ENCODE measurements at places on chromosomes 3 and 15.
A peak's percentile ranks its signal among the peaks of the same experiment; 100 is the strongest.

DNA sequence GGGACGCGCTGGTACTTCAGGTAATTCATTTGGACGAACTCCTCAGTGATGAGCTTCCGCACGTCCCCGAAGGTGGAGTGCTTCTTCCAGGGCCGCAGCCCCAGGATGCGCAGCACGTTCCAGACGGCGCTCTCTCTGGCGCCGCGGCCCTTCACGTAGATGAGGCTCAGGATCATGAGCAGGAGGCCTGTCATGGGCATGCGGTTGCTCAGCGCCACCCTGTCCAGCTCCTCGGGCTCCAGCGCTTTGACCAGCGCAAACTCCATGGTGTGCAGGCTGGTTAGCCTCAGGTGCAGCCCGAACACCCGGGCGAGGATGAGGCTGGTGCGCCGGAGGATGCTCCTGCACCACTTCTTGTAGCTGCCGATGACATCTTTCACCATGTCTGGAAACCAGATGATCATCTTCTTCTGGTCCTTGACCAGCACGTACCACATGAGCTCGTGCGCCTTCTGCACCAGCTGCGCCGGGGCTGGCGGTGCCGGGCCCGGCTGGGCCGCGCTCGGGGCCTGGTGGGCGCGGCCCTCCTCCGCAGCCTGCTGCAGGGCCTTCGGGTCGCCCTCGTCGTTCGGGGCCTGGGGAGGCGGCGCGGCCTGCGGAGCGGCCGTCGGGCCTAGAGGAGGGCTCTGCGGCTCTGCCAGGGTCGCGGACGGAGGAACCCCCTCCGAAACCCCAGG is 501 bp downstream of the NDN start:
- DNase-seq: peak; percentile 3

DNA sequence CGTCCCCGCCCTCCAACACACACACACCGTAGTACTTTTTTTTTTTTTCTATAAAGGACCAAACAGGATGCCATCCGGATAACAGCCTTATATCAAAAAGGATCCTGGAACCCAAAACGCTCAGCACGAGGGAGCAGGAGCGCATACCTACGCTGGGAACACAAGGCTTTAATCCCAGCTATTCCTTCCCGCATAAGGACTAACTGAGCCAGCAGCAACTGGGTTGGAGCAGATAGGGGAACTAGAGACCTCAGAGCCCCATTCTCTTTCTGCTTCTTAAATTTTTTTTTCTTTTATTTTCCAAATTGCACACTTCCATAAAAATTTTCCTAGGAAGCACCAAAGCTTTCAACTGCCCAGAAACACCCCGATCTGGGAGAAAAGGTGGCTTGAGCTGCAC is 1.3 kb downstream of the TRANK1 start:
- DNase-seq: no peak

DNA sequence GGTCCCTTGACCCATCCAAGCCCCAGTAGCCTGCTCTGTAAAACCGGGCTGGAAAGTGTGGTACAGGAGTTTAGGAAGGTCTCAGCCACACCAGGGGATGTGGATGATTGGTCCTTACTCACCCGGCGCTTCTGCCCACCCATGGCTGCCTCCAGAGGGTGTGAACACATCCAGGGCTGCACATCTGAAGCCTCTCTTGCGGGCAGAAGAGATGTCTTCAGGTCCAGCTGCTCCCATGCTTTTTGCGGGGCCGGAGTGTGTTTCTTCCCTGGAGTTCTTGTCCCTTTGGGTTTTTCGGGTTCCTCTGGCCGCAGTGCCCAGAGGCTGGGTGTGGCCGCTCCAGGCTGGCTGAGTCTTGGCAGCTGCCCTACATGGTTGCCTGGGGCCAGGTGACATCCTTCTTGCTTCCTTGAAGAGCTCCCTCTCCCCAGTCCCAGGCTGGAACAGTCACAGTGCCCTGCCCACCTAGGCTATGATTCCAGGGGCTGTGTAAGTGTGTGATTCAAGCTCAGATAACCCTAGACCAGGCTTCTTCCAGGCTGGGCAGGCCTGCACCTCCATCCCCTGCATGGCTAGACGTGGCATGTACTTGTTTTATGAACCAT is 33.9 kb downstream of the HDAC11 start:
- no peak for DNase-seq

GRCh38 chr3:8937064-8938020 is 25.9 kb downstream of the RAD18 start:
- peak; percentile 88 for DNase-seq

GRCh38 chr3:87350367-87351199 is 74.2 kb upstream of the POU1F1 start:
- peak; percentile 53 for DNase-seq

GRCh38 chr3:134330883-134331810 is 43.1 kb downstream of the AMOTL2 start:
- peak; percentile 86 for DNase-seq

DNA sequence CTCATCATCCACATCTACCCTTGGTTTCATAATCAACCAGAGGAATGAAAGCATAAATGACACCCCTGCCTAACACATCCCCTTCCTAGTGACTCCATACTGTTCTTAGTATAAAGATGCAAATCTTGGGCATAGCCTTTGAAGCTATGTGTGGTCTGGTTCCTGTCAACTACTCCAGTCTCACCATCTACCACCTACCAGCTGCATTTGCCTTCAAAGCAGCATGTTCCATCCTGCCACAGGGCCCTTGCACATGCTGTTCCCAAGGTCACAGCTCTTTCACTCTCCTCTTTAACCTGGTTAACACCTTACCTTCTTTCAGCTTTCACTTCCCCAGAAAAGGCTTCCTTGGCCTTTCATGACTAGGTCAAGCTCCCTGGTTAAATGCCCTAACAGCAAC is 62.3 kb upstream of the ARHGEF3 start:
- DNase-seq: no peak

- peak; percentile 70 for DNase-seq
Observed at GRCh38 chr15:62809115-62809967, 233.2 kb upstream of the TPM1 start.

- DNase-seq: peak; percentile 4
Observed at GRCh38 chr3:147514366-147515160, 105.4 kb downstream of the ZIC1 start.

DNA sequence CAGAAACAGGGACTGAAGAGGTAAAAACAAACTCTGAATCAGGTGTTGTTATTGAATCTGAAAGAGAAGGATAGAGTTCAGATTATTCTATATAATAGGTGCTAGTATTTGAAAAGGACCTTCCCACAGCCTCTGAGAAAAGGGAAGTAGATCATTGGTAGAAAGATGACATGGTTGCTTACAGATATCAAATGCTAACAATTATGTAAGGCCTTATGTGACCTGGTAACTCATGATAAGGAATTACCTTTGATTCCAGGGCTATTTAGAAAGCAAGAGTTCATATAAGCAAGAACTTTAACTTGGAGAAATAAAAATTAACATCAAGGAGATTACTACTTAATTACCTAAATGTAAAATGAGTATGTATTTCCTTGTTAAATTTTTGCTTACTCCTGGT is 7.6 kb downstream of the SLC27A2 start:
- DNase-seq: no peak

DNA sequence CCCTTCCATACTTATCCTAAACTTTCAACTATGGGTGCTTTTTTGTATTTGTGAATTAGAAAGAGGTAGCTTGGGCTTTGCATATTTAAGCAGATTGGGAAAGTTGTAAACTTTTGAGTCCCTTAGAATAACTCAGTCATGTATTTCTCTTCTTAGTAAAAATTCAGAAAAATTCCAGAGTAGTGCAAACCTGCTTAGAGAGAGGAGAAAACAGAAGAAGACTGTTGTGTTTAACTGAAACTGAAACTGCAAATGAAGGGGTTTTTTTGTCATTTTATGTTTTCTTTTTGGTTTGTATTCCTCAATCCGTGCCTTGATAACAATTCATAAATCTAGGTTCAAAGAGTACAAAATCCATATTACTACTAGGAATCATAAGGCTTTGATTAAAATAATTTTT is 31.3 kb downstream of the CD200 start:
- no peak for DNase-seq

GRCh38 chr3:8891303-8891702 is 72.0 kb downstream of the RAD18 start:
- peak; percentile 68 for DNase-seq

GRCh38 chr15:99320374-99321215 is 69.3 kb downstream of the LRRC28 start:
- DNase-seq: no peak

GRCh38 chr15:47959617-47960413 is 161.0 kb upstream of the SLC24A5 start:
- DNase-seq: no peak

GRCh38 chr3:11724615-11725339 is 81.1 kb upstream of the VGLL4 start:
- no peak for DNase-seq

DNA sequence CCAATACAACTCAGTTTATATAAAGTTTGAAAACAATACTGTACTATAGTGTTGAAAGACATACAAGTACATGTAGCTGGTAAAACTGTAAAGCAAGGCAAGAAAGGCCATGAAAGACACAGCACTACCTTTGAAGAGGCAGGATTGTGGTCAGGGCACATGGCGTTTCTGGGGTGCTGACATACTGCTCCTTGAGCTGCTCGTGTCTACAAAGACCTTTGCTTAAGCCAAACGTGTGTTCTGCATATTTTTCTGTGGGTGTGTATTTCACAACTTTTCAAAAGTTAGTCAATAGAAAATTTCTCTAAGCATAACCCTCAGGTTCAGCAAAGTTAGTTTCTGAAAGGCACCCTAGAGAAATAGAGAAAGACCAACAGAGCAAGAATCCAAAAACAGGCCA is 14.1 kb upstream of the TOPAZ1 start:
- DNase-seq: no peak

DNA sequence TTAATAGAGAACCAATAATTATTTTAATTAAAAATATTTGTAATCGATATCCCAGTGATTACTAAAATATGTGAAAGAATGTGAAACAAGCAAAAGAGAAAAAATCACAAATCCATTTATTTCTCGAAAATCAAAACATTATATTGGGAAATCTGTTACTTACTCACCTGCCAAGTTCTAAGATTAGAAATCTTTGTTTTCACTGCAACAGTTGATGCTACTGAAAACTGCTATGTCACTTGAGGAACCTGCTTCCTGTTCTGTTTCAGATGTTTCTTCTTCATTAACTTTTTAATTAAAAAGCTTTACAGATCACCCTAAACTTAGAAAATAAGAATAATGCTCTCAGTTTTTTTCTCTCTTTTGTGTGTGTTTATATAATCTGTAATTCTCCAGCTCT is 13.7 kb upstream of the DPH6 start:
- DNase-seq: no peak

- DNase-seq: no peak
Observed at GRCh38 chr3:151166161-151166560, 36.9 kb downstream of the GPR171 start.

GRCh38 chr15:44662478-44663409 is 718 bp downstream of the SPG11 start:
- peak; percentile 21 for DNase-seq

DNA sequence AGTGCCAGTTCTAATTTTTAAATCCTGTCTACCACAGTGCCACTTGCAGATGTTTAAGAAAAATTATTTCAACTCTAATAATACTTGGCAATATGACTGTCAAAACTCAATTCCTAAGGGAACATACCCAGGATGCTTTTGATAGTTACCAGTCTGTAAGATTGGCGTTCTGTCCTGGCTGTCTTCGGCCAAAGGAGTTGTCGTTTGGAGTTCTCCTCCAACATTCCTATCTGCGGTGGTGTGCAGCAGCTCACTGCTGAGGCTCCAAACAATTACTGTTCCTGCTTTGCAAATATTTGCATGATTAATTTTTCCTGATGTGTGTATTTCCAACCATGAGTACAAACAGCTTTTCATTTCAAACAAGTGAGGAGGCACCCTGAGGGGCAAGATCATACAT is 330.8 kb upstream of the DPH6 start:
- DNase-seq: no peak

DNA sequence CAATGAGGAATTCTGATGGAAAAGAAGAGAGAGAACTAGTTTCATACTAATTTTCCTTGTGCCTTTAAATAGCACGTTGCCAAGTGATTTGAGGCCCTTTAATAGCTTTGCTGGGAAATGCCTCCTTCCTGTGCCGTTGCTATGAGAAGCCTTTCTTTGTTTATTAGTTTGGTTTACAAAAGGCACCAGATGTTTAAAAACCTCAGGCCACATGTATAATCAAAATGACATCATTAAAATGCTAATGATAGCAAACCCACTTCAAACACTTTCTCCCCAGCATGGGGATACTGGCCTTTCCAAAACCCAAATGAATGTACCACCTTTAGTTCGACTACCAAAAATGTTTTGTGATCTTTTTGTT is 50.0 kb upstream of the TBC1D23 start:
- peak; percentile 85 for DNase-seq

GRCh38 chr3:185741586-185741985 is 83.3 kb downstream of the IGF2BP2 start:
- DNase-seq: no peak

DNA sequence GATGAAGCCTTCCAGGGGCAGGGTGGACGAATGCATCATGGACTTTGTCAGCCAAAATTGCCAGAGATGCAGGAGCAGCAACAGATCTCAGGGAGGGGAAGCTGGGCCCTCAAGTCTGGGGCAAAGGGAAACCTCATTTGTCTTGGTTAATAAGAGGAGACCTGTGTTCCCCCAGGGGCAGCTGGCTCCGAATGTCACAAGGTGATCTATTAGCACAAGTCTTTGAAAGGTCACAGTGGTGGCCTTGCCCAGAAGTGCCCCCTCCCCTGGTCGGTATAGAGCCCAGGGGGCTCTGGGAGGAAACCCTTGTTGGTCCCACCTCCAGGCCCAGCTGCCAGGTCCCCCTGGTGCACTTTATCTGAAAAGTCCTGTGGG is 46.2 kb downstream of the ABTB1 start:
- DNase-seq: no peak
